MCF 10A (cell line): ENCODE measurements at places on chromosomes 11 and 22. TPM values are rescaled to one million over a fixed set of nuclear protein-coding genes. Genes with fewer than 3 reads are reported as not detected.

The SMTNL1 gene
- not detected in 2 replicates for total RNA-seq

The CLDN5 gene
- total RNA-seq: not detected in 2 replicates

The SLC15A3 gene
- not detected in 2 replicates for total RNA-seq

The B4GALNT4 gene
- total RNA-seq: 20.0 and 25.9 TPM in 2 replicates

The MUC2 gene
- total RNA-seq: 0.02 TPM in 2 replicates

The OR5A1 gene
- total RNA-seq: not detected in 2 replicates

The GAL3ST3 gene
- total RNA-seq: not detected in 2 replicates

The TRPM5 gene
- total RNA-seq: not detected in 2 replicates

The AAMDC gene
- total RNA-seq: 13.0 and 13.2 TPM in 2 replicates

The KRTAP5-11 gene
- total RNA-seq: not detected in 2 replicates

- DNase-seq: peak; percentile 42
Measured at GRCh38 chr11:130088919-130089673, 19.4 kb downstream of the APLP2 start.

- no peak for DNase-seq
Measured at GRCh38 chr11:10317776-10318526, 13.1 kb downstream of the ADM start.

DNA sequence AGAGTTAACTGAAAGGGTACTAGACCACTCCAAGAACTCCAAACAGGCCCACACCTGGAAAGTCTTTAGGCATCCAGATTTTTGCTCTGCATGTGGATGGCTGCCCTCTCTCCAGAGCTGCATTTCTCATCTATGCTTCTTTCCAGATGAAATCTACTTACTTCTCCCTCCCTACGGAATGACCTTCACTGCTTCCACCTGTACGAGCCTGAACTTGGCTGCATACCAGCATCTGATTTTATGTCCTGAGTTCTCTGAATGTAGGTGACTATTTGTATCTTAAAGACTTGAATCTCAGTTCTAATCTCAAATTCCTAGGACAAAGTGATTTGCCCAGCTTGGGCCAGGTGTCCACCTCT, 13.3 kb downstream of the CELF1 start:
- DNase-seq: peak; percentile 17

GRCh38 chr11:63896071-63896470, 20.9 kb downstream of the RCOR2 start:
- no peak for DNase-seq

GRCh38 chr11:65967329-65967934, 5.9 kb downstream of the SART1 start:
- DNase-seq: no peak

- no peak for DNase-seq
Measured at GRCh38 chr22:29885610-29886009, 2.6 kb downstream of the MTMR3 start.

DNA sequence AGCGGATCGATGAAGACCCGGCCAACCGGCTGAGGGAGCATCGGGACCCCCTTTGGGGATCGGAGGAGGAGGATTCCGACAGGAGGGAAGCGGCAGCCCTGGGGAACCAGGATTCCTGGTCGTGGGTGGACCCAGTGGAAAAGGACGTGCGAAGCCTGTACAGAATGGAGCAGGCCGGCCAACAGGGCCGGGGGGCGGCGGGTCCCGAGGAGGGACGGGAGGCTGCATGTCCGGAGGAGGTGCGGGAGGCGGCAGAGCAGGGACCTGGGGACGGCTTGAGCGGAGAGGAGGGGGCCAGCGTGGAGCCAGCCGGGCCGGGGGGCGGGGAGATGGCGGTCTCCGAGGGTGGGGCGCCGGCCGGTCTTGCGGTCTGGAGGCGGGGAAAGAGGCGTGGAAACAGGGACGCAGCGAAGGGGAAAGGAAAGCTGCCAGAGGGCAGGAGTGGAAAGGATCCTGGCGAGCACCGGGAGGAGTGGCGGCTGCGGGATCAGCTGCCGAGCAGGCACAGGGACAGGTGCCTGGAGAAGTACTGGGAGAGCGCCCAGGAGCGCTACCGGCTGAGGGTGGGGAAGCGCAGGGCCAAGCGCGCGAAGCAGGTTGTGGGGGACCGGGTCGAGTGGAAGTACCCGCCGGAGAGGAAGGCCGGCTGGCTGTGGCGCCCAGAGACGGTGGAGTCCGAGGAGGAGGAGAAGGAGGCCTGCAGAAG, at the start of gene ANO5:
TSS of gene ANO5 (plus strand) at position 444 of the 706 bp plus-strand sequence. CDS start 408 bp downstream, outside the sequence.
- DNase-seq: no peak

- DNase-seq: no peak
Measured at GRCh38 chr11:65692367-65692766, 19.7 kb upstream of the KAT5 start.

DNA sequence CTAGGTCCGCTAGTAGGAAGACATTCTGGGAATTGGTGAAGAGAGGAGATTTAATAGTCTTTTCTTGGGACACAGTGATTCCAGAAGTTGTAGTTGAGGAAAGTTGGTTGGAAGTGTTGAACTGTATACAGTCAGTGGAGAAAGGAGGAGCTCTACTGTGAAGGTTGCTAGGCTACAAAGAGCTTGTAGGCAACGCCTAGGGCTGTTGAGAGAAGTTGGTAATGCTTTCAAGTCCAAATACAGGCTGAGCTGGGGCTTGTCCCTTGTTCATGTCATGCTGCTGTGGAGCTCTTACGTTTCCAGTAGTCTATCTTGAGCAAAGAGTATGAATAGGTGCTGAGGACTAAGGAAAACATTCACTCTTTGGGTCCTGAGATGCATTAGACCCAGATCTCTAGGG, 1.1 kb downstream of the TBCEL start:
- peak; percentile 4 for DNase-seq

DNA sequence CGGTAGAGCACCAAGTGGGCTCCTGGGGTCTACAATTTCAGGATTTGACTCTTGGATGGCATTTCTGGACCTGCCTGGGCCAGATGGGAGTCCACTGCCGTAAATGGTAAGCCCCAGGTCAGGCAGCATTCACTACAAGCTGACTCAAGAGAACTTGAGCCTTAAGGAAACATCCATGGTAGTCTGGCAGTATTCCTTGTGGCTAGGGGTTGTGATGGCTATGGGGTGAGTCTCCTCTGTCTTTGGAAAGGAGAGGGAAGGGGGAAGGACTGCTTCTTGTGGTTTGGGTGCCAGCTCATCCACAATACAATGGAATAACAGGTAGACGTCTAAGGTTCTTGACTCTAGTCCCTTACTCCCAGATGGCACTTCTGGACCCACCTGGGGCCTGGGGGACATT, 32.3 kb upstream of the POU2AF2 start:
- DNase-seq: no peak

DNA sequence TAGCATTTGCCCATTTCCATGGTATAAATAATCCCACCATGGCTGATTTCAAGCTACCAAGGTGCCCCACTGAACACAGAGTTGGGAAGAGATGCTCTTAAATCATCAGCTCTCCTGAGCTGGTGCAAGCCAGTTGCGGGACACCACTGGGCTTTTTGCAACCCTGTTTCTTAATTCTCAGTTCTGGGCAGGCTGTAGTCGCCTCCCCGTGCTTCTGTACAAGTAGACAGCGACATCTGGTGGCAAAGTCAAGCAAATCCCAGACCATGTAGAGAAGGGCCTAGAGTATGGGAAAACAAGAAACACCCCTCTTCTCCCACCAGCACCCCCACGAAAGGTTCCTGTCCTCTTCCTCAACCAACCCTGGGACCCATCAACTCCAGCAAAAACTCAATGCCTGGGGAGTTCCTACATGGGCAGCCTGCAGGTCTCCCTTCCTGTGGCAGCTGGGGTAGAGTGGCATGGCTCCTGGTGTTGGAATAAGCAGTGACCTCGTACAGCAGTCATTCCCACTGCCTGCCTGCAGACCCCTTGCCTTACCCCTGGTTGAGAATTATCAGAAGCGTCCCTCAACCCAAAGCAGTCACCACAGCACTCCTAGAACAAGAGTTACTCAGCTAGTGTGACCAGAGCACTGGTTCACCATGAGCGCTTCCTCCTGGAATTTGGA, 68.4 kb downstream of the IGLL5 start:
- DNase-seq: peak; percentile 69

DNA sequence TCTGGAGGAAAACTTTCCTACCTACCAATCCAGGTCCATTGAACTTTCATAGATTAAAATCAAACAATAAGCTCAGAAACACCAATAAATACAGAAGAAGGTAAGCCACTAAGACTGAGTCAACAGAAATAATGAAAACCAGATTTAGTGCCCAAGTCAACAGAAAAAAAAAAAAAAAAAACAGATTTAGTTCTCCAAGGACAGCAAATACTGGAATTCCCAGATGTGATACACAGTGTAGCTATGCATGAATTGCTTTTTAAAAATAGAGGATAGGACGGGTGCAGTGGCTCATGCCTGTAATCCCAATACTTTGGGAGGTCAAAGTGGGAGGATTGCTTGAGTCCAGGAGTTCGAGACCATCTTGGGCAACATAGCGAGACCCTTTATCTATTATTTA, 15.7 kb downstream of the DMC1 start:
- DNase-seq: no peak

DNA sequence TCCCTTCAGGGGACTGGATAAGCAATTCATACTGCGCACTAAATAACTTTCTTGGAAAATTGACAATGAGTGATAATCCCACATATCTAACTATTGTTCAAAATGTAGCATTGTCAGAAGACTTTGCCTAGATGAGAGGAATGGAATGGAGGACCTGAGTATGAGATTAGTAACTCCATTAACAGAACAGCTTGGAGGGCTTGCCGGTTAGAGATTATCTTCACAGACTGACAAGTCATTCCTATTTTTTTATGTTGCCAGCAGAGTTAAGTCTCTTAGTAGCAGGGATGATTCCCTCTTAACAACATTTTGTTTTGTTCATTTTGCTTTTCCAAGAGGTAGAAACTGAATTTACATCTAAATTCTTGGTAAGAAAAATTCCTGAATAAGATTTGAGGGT, 7.1 kb upstream of the BACE1-AS start:
- DNase-seq: no peak

DNA sequence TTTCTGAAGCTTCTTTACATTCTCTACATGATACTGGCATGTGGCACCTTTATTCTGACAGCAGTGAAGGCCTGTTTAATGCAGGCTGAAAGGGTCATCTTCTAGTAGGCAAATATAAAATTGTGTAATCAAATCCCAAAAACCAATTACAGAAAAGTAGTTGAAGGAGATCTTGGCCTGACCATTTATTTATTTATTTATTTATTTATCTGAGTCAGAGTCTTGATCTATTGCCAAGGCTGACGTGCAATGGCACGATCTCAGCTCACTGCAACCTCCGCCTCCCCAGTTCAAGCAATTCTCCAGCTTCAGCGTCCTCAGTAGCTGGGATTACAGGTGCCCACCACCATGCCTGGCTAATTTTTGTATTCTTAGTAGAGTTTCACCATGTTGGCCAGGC, 22.7 kb upstream of the CECR2 start:
- DNase-seq: peak; percentile 35

DNA sequence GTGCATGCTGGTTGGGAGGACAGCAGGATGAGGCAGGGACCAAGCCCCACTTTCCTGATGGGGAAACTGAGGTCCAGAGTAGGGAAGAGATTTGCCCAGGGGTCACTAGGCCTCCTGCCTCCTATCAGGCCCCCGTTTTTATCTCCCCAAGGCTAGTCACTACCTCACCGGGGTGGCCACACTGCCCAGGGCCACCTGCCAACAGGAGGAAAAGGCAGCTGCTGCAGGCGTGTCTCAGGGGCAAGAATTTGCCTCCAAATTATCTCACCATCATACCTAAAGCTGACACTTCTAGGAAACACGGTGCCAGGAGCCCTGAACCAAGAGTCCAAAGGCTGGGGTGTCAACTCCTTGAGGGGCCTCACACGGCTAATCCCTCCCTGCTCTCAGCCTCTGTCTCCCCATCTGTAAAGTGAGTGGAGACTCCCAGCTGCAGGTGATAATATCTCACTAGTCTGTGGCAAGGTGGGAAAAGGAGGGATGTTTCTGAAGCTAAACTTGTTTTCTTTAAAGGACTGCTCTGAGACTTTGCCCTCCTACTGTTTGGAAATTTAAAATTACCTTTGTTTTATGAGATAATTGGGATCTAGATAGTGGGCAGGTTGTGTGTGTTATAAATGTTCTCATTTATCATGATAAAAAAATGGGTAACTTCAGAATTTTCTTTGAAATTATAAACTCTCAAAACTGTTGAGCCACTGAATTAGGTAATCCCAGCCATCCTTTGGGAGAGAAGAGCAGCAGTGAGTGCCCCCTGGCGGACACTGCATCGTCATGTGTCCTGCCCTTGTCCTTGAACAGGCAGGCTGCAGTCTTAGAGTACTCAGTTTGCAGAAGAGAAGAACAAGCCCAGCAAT, 60.0 kb downstream of the MYO7A start:
- DNase-seq: peak; percentile 83

DNA sequence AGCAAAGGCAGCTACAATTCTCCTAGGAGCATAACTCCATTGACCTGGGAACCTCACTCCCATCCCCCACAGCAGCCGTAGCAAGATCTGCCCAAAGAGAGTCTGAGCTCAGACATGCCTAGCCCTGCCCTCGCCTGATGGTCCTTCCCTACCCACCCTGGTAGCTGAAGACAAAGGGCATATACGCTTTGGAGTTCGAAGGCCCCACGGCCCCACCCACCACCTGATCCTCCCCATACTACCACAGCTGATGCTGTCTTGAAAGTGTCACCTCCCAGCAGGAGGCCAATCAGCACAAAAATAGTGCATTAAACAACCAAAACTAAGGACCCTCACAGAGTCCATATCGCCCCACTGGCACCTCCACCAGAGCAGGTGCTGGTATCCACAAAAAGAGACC, 22.6 kb upstream of the GNAZ start:
- DNase-seq: no peak

GRCh38 chr11:33722590-33723234, 13.5 kb downstream of the CD59 start:
- peak; percentile 83 for DNase-seq

DNA sequence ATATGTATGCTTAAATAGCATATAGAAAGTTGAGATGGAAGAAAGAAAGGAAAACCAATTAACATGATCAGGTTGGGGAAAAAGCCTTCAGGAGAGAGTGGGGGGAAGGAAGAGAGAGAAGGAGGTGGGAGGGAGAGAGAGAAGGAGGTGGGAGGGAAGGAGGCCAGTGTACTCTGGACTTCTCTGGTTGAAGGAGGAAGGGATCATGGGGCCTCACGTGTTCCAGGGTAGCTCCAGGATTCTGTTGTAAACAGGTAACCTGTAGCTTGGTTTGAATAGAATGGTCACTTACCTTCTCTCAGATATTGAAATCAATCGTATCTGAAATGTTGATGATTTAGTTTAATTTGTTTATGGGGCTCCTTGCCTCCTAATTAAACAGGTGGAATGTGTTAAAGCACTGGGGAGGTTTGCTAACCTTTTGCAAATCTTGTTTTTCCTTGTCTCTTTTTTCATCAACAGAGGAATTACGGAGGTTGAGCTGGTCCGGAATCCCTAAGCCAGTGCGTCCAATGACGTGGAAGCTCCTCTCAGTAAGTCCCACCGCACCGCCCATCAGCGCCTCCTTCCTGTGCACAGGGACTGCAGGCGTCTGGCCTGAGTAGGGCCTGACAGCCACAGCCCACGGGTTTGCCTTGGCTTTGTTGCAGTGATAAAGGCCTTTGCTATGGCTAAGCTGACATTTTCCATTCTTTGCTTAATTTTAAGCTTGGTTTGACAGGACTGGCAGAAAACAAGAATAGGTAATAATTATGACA, 115.9 kb downstream of the TBC1D22A start:
- no peak for DNase-seq

- DNase-seq: no peak
Measured at GRCh38 chr11:83392556-83392955, 106.4 kb upstream of the CCDC90B start.

- DNase-seq: no peak
Measured at GRCh38 chr11:65412271-65413076, 10.1 kb upstream of the NEAT1 start.

GRCh38 chr11:2127482-2128129, 11.6 kb downstream of the IGF2 start:
- DNase-seq: no peak
